ENCODE measurements at places on chromosomes 5 and 9.

GRCh38 chr9:20995616-20996015 is 35.8 kb downstream of the HACD4 start:
- DNase-seq, result no peak

DNA sequence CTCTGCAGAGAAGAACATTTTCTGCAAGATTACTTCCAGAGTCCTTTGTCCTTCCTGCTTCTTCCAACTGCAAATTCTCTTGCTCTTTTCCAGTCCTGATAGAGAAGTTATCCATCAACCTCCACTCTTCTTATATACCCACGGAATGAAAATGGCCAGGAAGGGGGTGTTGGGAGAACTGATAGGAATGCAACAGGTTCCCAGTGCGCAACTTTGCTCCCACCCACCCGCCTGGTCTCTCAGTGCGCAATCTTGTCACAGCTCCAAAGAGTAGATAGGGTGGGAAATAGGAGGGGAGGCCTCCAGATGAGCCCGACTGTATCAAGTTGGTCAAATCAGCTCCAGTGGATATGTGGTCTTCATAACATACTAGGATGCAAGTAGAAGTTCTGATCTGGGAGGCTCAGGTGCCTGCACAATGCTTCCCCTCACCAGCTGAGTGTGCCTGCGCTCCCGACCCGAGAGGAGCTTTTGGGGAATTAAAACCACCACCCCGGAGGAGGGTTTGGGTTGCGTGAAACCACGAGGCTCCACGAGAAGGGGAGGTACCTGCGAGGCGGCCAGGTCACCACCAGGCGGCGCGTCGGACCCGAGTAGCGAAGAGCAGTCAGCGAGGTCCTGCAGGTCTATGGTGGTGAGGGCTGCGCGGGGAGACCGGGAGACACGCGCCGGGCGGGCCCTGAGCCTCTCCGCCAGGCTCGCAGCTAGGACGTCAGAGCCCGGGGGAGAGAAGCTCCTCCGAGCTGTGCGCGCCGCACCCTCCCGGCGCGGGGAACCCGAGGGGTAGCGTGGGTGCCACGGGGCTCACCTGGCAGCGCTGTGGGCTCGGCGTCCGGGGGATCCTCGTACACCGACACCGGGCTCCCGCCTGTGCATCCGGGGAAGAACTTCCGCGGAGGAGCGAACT is 835 bp downstream of the MCIDAS start:
- DNase-seq, result peak; percentile 73

GRCh38 chr5:172672681-172673080 is 31.6 kb downstream of the NEURL1B start:
- no peak for DNase-seq

- DNase-seq, result no peak
Measured at GRCh38 chr9:121483049-121483448, 16.6 kb downstream of the GGTA1 start.

DNA sequence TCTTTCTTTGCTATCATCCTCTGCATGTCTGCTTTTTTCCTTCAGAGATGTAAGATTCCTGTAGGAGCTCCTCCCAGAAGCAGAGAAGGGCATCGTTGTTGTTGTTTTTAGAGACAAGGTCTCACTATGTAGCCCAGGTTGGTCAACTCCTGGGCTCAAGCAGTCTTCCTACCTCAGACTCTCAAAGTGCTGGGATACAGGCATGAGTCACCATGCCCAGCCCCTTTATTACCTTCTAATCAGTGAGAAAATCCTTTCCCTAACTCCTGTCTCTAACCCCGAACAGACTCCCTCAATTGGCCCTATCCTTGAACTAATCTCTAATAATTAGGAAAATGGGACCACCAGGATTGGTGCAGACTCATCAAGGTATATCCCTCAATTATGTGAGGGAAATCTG is 64.4 kb downstream of the GALNT10 start:
- no peak for DNase-seq

DNA sequence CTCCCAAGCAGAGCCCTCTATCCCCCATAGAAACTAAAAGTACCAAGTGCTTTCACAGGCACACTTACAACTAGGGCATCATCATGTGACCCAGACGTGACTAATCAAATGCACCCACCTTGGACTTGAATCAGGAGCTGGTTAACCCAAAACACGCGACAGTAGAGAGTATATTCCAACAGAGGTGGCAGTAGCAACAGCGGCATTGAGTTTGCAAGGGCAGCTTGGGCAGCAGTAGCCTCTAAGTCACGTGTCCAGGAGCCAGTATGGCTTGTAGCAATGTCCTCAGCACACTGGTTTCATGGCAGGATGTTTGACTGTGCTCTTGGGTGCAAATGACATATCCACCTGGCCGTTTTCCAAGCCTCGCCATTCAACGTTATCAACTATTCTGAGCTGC is 73.4 kb upstream of the DNAH5 start:
- no peak for DNase-seq

GRCh38 chr5:6780802-6781391 is 67.7 kb downstream of the TENT4A start:
- DNase-seq, result peak; percentile 15

DNA sequence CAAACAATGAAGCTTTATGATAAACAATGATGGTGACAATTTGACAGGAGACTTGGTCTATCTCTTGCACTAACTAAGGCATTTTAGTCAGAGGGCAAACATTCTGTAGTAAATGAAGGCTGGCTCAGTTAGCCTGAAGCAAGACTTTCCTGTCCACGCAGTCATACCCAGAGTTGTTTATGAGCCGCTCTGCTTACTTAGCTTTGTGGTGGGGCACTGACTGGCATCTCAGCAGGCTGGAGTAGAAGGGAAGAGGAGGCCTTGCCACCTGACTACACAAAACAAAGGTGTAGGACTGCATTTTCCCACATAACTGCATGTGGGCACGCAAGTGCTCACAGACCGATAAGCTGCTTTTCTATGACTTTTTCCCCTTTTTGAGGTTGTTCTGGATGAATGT is 133.7 kb upstream of the EPB41L4A start:
- no peak for DNase-seq

GRCh38 chr9:32839013-32839885 is 55.9 kb downstream of the TMEM215 start:
- no peak for DNase-seq

DNA sequence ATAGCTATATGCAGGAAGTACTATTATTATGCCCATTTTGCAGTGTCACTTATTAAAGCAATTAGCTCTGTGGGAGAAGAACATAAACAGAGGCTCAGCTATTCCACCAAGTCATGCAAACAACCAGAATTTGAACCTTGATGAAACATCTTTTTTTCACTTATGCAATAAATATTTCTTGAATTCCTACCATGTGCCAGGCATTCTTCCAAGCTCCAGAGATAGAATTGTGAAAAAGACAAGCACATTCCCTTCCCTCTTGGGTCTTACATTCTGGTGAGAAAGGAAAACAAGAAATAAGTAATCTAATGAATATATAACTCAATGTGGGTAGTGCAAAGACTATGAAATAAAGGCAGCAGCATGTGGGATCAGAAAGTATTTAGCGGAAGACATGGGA is 32.1 kb upstream of the ADRB2 start:
- DNase-seq, result no peak

DNA sequence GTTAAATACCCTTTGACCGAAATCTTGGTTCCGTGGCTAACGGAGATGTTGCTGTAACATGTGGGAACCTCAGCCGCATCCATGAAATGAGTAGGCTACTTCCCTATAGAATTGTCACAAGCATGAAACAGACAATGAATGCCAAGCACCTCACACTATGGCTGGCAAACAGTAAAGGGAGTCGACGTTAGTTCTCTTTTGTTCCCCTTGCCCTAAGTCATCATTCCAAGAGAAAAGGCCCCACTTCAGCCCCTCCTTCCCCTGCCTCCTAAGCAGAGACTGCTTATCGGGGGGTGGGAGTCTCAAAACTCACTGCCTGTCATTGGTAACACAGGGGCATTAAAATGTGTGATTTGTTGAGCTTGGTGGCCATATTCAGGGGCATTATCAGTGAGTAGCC is 159.6 kb downstream of the MAPKAP1 start:
- no peak for DNase-seq

DNA sequence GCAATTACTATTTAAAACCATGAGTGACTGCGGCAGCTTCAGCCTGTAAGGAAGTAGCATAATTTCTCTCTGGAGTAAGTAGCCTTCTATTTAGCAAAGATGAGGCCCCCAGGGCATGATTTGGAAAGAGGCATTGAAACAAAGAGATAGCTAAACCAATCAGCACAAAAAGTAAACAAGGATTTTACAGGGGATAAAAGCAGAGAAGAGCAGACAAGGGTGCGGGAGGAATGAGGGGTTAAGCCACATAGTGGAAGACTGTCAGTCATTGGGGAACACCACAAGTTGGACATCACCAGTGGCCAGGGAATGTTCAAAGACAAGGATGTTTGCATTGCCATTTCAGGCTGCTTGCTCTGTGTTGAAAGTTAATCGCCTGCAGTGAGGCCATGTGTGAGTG is 24.0 kb upstream of the C5orf63 start:
- no peak for DNase-seq

DNA sequence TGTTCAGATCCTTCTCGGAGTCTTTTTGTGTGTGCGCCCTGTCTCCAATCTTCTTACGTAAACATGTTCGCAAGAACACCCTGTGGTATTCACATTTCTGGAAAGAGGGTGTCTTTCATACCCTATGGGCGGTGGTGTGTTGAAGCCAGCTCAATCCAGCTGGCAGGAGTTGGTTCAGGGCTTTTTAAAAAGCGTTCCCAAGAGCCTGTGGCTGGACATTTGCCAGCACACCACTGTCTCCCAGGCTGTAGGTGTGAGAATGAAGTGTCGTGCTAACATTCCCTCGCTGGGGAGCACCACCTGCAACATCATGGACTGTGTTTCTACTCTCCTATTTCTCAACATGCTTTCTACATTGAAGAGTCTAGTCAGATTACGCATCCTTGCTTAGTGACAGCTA is 51.7 kb downstream of the S1PR3 start:
- no peak for DNase-seq

- DNase-seq, result no peak
Measured at GRCh38 chr9:121763561-121764370, 112.3 kb downstream of the DAB2IP start.

- DNase-seq, result no peak
Measured at GRCh38 chr9:28926306-28926705, 1353.0 kb upstream of the C9orf72 start.

GRCh38 chr5:111119221-111119620 is 27.1 kb downstream of the WDR36 start:
- DNase-seq, result no peak

DNA sequence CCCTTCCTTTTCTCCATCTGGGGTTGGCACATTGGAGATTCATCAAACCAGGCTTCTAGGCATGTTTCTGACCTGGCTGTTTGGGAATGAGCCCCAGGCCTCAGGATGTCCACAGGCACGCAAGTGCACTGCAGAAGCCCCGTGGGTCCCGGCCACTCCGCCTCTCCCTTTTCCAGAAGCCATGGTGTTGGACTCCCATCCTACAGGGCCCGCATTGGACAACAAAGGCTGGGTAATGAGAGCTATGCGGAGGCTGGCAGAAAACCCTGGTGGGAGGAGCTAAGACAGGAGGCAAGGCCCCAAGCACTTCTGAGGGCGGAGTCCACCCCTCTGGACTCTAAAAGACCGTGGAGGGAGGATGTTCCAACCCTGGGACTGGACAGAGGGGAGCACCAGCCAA is 160.6 kb downstream of the OLFM1 start:
- DNase-seq, result no peak

GRCh38 chr9:35172878-35173277 is 11.1 kb downstream of the UNC13B start:
- DNase-seq, result no peak

DNA sequence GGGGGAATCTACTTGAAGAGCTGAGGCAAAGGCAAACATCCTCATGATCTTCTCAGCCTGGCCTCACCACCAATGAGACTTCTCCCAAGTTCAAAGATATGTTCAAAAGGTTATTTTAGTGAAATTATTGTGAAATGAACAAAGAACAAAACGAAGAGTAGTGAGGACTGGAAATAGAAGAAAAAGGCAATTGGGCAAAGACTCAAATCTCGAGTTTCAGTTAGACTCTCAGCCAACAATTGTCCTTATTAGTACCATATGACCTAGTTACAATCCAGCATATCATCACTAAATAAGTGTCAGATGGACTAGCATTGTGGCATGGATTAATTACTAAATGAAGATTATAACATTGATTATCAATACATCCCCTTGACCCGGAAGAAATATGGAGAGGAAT is 9.0 kb downstream of the ZNF474 start:
- DNase-seq, result no peak

DNA sequence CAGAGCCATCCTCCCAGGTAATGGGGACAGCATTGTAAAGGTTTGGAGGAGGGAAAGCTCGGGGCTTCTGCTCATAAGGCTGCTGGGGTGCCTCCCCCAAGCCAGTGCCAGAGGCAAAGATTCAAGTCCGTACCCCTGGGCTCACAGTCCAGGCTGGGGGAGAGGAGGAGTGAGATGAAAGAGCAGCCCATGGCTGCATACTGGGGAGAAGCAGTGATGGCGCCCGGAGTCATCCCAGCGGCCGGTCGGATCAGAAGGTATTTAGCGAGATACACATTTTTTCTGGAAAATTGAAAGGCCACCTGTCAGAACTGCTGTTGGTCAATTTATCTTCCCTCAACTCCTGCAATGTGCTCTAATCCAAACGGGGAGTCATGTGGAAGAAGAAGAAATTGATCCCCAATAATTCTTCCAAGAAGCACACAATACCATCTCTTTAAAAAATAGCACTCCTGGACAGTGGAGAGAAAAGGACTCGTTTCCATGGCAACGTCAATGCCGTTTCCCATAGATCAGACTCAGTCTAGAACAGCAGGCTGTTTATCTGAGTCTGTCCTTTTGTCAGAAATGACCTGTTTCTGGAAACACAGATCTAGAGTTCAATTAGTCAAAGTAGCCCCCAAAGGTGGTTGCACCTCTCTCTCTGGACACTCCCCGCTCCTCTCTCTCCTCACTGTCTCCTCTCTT is 65.9 kb downstream of the NSG2 start:
- DNase-seq, result no peak

DNA sequence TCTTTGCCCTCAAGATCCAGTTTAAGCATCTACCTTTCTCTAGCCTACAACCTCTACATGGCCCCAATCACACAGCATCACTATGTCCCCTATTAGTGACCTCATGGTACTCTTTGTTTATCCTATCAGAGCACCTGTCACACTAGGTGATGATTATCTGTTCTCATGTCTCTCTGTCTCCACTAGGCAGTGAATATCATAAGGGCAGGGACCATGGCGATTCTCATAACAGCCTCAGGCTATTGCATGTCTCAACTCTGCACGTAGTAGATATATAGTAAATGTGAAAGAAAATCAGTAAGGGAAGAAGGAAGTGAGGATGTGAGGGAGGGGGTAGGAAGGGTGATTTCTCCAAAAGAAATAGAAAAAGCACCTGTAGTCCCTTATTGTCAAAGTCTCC is 311.0 kb downstream of the NSG2 start:
- no peak for DNase-seq

DNA sequence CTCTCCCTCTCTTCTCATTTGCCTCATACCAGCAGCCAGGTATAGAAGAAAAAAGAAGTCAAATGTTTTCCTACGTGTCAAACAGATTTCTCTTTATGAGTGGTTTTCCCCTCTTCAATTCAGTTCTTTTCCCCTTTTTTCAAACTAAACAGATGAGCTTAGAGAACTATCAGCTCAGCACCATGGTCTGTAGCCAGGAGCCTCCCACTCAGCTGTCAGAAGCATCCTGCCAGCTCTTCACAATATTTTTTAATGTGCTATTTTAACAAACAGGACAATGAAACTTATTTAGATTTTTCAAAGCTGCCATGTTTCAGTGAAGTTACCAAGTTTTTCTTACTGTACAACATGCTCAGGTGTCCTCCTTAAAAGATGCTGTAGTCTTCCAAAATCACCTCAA is 63.5 kb downstream of the CMYA5 start:
- no peak for DNase-seq

GRCh38 chr5:68252673-68253623 is 37.4 kb downstream of the PIK3R1 start:
- DNase-seq, result peak; percentile 27

- no peak for DNase-seq
Measured at GRCh38 chr9:81680006-81680405, 9.3 kb downstream of the TLE1 start.
